Kidney tubule cell (primary cell): ENCODE measurements at places on chromosomes 6 and 20.

GRCh38 chr20:62918147-62918546, 8.2 kb downstream of the DIDO1 start:
- DNase-seq, result no peak

- DNase-seq, result no peak
These were observed 58.9 kb upstream of the MCM9 start for GRCh38 chr6:118993803-118994251.

- no peak for DNase-seq
These were observed 71.4 kb downstream of the CARMIL1 start for GRCh38 chr6:25350573-25350972.

- peak; percentile 24 for DNase-seq
These were observed 49.5 kb upstream of the TFAP2D start for GRCh38 chr6:50663806-50664205.

DNA sequence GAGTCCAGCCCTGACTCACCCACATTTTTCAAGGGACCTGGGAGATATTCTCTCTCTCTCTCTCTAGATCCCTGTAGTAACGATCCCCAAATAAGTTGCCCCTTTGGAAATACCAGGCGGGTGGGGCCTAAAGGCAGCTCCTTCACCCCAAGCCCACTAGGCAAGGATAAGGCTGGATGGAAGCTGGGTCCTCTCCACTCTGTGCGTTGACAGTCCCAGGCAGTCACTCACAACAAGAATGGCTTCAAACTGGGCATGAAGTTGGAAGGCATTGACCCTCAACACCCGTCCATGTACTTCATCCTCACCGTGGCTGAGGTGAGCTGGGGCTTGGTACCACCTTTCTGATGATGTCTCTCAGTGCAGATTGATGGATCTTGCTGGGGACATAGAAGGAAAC, 21.6 kb downstream of the L3MBTL1 start:
- no peak for DNase-seq

DNA sequence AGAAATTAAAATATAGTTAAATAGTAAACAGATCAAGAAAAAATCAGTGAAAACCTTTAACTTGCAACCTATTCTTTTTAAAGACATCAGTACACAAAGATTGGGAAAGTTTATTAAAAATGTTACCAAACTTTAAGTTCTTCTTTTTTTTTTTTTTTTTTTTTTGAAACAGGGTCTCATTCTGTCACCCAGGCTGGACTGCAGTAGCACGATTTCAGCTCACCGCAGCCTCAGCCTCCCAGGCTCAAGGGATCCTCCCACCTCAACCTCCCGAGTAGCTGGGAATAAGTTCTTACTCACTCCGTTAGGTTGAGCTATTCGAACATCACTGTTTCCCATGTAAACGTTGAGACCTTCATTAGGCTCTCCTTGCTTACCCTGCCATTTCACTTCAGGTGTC, 5.6 kb downstream of the MAP3K5 start:
- no peak for DNase-seq

- DNase-seq, result peak; percentile 13
These were observed 218.6 kb upstream of the ZFP64 start for GRCh38 chr20:52410182-52410647.

DNA sequence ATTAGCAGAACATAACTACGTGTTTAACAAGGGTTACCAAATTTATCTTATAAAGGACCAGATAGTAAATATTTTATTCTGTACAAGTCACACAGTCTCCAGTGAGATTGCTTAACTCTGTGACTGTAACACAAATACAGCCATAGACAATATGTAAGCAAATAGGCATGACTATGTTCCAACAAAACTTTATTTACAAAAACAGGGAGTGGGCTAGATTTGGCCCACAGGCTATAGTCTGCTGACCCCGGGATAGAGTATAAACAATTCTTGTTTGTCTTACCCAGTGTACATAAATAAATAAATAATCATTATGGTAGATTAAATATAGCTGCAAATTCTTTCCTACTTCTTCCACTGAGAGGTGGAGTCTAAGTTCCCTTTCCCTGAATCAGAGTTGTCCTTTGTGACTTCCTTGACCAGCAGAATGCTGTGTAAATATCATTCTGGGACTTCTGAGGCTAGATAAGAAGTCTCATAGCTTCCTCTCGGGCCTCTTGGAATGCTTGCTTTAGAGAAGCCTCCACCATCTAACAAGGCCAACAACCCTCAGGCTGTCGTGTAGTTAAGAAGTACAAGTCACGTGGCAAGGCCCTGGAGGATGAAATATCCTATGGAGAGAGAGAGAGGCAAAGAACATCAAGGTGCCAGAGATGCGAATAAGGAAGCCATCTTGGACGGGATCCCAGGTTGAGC, 59.1 kb upstream of the TMEM244 start:
- DNase-seq, result peak; percentile 18

- peak; percentile 87 for DNase-seq
These were observed 15.6 kb downstream of the HAO1 start for GRCh38 chr20:7924692-7925091.

DNA sequence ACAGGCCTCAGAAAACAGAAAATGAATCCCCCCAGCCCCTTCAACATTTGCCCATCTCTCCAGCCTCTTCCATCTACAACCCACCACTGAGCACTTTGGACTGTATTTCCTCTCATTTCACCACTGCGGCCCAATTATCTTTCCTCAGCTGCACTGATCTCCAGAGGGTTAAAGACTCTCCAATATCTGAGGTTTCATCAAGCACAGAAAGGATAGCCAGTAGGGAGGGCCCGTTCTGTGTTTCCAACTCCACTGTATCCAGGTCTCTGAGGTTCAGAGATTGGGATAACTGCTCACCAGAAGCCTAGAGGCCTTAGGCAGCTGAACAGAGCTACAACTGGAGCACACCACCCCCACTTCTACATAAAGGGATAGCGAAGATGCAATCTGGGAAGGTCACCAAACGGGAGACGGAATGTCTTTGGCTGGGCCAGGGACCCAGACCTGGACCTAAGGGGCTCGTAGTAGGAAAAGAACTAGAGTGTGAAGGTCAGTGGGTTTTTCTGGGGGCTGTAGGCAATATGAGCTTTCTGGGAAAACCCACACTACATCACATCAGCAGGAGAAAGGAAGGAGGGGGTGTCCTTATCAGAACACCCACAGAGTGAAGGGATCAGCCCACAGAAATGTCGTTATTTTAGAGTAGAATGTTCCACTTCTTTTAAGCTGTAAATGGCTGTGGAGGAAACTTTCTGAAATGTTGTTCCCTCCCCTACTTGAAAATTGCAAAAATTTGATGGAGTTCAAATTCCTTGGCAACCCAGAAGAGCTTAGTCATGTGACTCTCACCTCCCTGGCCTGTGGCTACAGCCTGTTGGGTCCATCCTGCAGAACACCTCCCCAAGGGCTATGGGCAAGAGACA, 7.3 kb downstream of the KCNK5 start:
- DNase-seq, result no peak

- no peak for DNase-seq
These were observed 261.1 kb downstream of the FNDC1 start for GRCh38 chr6:159430323-159430722.

GRCh38 chr20:39047417-39047985, 85.4 kb downstream of the DHX35 start:
- DNase-seq, result no peak

GRCh38 chr6:42745083-42745639, 742 bp downstream of the TBCC start:
- DNase-seq, result peak; percentile 36

GRCh38 chr20:38242848-38243708, 17.5 kb downstream of the KIAA1755 start:
- DNase-seq, result peak; percentile 25

GRCh38 chr6:112639391-112639831, 292.3 kb downstream of the RFPL4B start:
- DNase-seq, result peak; percentile 50

GRCh38 chr6:26500102-26500501, at the start of gene BTN1A1:
Gene BTN1A1 (plus strand): TSS chr6:26500303. CDS start chr6:26501287, 984 bp downstream.
- DNase-seq, result no peak

DNA sequence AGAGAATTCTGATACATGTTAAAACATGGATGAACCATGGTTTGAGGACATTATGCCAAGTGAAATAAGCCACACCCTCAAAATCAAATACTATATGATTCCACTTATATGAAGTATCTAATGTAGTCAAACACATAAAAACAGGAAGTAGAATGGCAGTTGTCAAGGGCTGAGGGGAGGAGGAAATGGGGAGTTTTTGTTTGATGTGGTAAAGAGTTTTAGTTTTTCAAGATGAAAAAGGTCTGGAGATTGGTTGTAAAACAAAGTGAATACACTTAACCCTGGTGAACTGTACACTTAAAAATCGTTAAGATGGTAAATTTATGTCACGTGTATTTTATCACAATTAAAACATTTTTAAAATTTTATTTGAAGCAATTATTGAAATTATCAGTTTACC, 127.4 kb upstream of the GRIK2 start:
- no peak for DNase-seq

- peak; percentile 29 for DNase-seq
These were observed 5.4 kb downstream of the TRIM26 start for GRCh38 chr6:30207619-30208295.

DNA sequence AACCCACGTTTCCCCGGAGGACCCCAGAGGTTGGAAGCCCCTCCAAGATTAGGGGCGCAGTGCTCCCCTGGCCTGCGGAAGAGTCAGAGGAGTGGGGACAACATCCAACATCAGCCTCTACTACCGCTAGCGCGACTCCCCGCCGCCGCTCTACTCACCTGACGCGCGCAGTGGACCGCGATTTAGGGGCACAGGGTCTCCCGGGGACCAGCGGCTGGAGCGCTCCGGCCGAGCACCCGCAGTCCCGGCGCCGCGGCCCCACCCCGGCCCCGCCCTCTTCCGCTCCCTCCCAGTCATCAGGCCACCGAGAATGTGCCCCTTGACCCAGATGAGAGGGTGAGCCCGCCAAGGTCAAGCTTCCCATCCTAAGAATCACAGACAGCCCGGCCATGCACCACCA, at the start of gene ZFP57:
TSS of gene ZFP57 (minus strand) at position 249 of the 400 bp plus-strand sequence. CDS start 4,149 bp downstream, outside the sequence.
- no peak for DNase-seq

GRCh38 chr6:15430186-15430585, 184.3 kb downstream of the JARID2 start:
- no peak for DNase-seq
